EH (cell line): ENCODE measurements at places on chromosomes 5 and 9.

- DNase-seq, result no peak
These were observed 319.7 kb downstream of the GLIS3 start for GRCh38 chr9:3980212-3980611.

GRCh38 chr9:114583371-114584155, 4.0 kb upstream of the ATP6V1G1 start:
- DNase-seq, result no peak

DNA sequence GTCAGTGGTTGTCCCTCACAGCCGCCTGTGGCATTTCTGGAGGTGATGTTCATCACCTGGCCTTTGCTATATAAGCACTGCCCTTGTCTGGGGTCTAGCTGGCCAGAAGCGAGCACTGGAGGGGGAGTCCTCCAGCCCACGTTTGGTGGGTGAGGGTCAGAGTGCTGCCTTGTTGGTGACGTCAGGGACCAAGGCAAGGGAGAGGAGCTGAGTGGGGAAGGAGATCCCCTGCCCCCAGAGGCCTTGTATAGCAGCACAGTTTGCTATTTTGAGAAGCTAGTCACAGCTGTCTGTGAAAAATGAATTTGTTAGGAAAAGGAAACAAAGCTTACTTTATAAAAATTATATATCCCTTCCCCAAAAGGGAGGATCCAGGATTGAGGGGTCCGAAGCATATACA, 49.8 kb downstream of the SYK start:
- no peak for DNase-seq

DNA sequence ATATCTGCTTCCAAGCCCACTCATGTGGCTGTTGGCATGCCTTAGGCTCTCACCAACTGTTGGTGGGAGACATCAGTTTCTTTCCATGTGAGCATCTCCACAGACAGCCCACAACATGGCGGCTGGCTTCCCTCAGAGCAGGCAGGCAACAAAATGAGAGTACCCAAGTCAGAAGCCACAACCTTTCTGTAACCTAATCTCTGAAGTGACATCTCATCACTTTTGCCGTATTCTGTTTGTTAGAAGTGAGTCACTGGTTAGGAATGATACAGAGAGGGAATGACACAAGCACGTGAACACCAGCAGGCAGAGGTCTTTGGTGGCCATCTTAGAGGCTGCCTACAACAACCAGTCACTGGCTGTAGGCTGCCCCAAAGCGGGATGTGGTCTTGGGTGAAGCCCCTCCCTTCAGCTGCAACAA, 88.6 kb upstream of the RASGRF2 start:
- peak; percentile 68 for DNase-seq

DNA sequence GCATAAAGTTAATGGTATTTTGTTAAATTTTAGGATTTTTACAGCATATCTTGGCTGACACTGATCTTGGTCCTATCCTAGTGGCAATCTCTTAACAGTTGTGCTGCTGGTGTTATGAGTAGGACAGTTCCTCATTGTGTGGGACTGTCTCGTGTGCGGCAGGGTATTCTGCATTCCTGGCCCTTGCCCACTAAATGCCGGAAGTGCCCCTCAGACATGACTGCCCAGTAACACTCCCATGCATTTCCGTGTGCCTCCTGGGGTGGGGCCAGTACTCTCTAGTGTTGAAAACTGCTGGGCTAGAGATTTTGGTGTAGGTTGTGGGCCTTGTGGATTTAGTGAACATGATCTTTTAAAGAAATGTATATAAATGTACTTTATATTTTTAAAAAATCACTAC, 227.1 kb upstream of the DMRT1 start:
- no peak for DNase-seq

- no peak for DNase-seq
These were observed 209.8 kb downstream of the CSNK1G3 start for GRCh38 chr5:123721675-123722276.

DNA sequence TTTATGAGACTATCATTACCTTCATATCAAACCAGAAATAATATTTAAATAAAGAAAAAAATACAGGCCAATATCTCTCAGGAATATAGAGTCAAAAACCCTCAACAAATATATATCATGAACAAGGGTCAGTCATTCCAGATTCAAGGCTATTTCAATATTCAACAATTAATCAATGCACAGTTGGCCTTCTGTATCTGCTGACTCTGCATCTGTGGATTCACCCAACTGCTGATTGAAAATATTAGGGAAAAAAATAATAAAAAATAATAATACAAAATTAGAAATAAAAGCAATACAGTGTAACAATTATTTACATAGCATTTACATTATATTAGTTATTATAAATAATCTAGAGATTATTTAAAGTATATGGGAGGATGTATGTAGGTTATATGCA, 1114.0 kb downstream of the CDH12 start:
- DNase-seq, result no peak
